ENCODE measurements at places on chromosomes 4 and X.

GRCh38 chrX:2701600-2701999, 10.5 kb downstream of the CD99 start:
- peak; percentile 68 for DNase-seq

DNA sequence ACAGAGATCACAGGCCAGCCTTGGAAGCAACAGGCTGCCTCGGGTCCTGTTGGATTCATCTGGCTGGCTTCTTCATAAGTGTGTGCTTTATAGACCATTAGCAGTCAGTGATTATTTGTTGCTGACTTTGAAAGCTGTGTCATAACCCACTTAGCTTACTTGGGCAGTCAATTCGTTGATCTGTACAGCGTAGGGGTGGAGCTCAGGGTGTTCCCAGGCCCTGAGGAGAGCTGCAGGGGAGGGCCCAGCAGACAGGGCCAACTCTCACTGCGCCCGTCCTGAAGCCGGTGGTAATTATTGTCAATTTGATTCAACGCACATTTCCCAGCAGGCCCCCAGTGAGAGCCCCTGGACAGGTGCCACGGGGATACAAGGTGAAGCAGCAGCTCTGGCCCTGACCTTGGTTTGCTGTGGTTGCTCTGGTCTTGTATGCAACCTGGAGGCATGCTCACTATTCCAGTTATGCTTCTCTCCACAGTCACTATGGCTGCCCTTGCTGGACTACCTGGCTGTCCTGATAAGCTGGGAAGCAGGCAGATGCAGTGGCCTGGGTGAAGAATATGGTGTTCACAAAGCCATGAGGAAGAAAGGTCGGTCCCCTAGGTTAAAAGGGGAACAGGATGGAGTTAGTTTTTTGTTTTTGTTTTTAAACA, 40.1 kb upstream of the HMGB3 start:
- no peak for DNase-seq

DNA sequence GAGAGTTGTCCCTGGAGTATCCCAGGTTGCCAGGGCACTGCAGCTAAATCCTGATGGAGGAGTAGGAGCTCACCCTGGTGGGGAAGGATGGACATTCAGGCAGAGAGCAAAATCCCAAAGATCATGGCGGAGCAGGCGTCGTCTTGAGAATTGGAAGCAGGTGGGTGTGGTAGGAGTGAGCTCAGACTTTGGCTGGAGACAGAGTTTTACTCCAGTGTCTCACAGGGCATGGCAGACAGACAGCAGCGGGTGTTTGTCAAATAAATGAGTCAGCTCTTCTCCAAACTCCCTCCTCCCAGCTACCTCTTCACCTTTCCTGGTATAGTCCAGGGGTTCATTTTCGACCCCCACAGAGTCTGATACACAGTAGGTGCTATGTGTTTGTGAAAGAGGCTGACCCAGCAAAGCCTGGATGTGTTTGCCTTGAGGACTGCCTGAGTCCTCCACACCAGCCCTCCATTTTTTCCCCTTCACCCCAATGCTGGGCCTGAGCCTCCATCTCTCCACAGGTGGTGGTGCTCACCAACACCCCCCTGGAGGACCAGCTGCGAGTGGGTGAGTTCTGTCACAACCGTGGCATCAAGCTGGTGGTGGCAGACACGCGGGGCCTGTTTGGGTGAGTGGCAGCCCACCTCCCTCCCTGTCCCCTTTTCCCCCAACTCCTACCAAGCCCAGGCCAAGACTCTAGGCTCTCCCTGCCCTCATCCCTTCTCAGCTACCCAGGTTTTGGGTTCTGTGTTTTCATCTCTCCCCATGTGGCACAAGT, 6.9 kb downstream of the UBA1 start:
- DNase-seq, result peak; percentile 49

DNA sequence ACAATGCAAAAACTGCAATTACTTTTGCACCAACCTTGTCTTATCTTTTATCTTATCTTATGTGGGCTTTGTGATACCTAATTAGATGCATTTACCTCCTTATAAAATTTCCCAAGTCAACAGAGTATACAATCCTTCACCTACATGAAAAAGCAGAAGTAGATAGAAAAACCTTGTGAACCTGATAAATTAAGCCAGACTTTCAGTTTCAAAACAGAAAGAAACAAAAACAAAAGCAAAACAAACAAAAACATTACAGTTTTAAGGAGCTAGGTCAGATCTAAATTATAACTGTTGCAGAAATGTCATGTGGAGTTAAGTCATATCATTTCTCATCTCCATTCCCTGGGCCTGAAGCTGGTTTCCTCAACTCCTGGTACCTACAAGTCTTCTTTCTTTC, 24.9 kb upstream of the CXXC4 start:
- no peak for DNase-seq

DNA sequence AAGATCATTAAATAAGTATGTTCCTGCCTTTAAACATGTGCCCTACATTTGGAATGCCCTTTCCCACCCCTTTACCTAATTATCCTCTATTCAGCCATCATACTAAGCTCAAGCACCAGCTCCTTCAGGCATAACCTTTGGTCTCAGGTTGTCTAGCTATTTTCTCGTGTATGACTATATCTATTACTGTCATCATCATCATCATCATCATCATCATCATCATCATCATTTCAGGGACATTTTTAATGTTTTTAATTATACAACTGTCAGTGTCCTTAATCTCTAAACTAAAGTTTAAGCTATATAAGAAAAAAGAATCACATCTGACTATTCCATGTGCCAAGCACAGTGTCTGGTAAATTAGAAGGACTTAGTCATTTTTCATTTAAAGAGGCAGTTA, 214.6 kb upstream of the CTSO start:
- no peak for DNase-seq

GRCh38 chrX:51851507-51852085, 41.8 kb upstream of the MAGED1 start:
- no peak for DNase-seq

DNA sequence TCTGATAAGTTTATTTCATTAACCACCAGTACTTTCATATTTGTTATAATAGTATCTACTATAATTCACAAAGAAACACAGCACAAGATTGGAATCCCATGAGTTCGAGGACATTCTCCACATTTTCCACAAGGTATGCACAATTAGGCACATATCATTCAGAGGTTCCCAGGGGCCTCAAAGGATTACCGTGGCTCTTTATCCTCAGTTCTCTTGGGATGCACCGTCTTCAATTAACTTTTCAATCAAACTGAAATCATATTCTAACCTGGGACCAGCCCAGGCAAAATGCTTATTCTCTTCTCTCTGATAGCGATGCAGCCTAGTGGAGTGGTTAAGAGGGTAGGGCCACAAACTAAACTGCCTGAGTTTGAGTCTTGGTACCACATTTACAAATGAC, 242.6 kb upstream of the RASGEF1B start:
- DNase-seq, result no peak

DNA sequence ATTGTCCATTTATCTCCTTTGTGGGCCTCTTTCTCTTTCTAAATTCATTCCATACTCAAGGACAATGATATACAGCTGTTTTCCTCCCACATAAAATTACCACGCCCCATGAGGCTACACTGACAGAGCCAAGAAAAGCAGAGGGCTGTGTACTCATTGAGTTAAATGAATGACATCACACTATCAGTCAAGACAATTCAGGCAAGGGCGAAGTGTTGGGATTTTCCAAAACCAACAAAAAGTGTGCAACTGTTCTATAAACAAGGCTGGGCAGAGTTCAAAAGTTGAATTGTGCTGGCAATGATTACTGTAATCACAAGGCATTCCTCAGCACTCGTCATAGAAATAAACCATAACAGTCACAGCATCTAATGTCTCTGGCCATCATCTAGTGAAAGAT, 799.6 kb upstream of the DIAPH2 start:
- DNase-seq, result no peak

- no peak for DNase-seq
Measured at GRCh38 chrX:15358533-15358932, 23.2 kb upstream of the PIGA start.

GRCh38 chr4:20259707-20260106, 8.0 kb downstream of the SLIT2 start:
- DNase-seq, result no peak

- no peak for DNase-seq
Measured at GRCh38 chr4:146071390-146071789, 104.1 kb upstream of the LSM6 start.

GRCh38 chr4:2847302-2847871, 3.7 kb downstream of the ADD1 start:
- peak; percentile 30 for DNase-seq

- DNase-seq, result no peak
Measured at GRCh38 chr4:3208826-3209225, 40.1 kb upstream of the MSANTD1 start.

GRCh38 chr4:179492260-179493080, 2050.2 kb upstream of the AGA start:
- DNase-seq, result no peak

DNA sequence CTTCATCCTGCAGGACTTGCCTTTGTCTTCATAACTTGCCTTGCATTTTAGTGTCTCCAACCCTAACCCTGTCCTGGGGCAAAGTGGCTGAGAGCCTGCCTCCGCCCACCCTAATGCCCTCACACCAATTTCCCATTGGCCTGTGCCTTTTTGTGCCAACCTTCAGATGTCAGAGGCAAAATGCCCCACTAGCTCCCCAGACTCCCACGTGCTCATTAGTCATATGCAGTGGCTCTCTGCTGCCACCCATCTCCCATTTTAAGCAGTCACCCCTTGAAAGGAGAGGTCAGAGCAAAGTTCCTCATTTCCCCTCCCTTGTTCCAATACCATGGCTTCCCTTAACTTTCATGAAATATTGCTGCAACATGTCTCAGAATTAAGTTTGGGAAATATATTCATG, 74.8 kb upstream of the PASD1 start:
- no peak for DNase-seq

DNA sequence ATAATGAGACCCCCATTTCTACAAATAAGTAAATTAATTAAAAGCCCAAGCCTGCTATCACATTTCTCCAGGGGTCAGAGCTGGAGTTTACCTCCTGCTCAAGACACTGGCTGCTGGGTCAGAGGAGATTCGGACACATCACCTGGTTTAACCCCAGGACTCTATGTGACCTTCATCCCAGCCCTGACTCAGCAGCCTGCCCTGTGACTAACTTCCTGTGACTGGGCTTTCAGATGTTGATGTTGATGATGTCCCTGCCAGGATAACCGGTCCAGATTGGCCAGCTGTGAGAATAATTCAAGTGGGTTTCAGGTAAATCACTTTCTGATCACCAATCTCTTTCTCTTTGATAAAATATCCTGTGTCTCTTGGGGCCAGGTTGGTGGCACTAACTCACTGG, 102.4 kb upstream of the MAML3 start:
- no peak for DNase-seq

GRCh38 chr4:101289306-101289705, 58.0 kb downstream of the PPP3CA start:
- no peak for DNase-seq

DNA sequence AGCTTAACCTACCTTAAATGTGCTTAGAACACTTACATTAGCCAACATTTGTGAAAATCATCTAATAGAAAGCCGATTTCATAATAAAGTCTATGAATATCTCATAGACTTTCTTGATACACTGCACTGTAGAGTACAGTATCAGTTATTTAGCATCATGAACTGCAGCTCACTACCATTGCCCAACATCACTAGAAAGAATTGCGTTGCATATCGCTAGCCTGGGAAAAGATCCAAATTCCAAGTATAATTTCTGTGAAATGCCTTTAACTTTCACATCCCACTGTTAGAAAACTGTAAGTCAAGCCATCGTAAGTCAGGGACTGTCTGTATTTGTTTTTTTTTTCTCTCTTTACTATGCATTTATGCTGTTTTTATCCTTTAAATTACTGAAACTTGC, 918.6 kb upstream of the PABPC4L start:
- no peak for DNase-seq

DNA sequence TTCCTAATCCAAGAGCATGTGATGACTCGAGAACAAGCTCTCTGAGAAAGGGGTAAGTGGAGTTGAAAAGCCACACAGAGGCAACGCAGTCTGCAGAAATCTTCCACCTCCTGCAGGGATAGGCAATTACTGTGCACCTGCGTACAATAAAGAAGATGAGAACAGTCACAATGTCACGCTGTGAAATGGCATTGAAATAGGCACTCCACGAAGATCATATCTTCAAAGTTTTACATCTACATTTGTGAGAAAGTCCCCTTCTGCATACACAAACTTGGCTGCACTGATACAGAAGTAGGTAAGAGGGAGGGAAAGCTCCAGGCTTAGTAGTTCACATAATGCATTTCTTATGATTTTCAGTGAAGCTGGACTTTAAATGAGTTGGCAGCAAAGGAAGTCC, 27.1 kb downstream of the DDX60L start:
- DNase-seq, result no peak

All from Right ventricle myocardium superior (tissue), 1 donor.